ENCODE measurements at places on chromosomes 7 and 10. TPM values are rescaled to one million over a fixed set of nuclear protein-coding genes. Genes with fewer than 3 reads are reported as not detected.

GRCh38 chr10:78706256-78706655 lies 362.5 kb upstream of the ZMIZ1 start:
- no peak for DNase-seq

DNA sequence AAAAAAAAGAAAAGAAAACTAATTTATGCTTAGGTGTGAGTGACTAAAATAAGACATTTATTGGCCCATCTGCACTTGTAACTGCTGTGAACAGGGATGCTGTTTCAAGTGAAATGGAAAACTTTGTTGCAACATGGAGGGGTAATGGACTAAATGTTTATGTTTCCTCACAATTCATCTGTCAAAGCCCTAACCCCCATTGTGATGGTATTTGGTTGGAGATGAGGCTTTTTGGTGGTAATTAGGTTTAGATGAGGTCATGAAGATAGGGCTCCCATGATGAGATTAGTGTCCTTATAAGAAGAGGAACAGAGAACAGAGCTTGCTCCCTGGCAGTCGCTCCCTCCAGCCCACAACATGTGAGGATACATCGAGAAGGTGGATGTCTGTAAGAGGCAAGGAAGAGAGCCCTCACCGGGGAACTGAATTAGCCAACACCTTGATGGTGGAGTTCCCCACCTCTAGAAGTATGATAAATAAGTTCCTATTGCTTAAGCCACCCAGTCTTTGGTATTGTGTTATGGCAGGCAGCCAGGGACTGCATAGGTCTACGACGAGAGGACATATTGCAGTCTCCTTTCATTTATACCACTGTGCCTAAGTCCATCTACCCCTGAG lies 28.6 kb upstream of the VCL start:
- DNase-seq: no peak

RBM20 gene
- polyA plus RNA-seq: 3.7 TPM

DNA sequence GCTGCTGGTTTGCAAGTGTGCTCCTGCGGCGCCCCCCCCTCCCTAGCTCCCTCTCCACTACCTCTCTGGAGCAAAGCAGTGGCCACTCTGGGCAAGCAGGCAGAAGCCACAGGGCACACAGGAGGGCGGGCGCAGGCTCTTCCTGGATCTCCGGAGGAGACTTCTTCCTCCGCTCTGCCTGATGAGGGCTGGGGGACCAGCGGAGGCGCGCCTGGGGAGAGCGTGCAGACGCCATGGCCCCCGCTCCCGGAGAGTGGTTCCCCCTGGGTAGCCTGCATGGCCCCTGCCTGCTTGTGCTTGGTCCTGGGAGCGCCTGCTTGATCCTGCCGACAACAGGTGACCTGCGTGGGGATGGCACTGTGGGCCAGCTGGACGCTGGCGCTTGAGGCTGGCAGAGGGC lies 29.0 kb downstream of the ANKMY2 start:
- DNase-seq: no peak

- DNase-seq: no peak
Measured at GRCh38 chr7:123440101-123440548, 94.3 kb downstream of the IQUB start.

GRCh38 chr10:121330563-121330962 lies 267.7 kb downstream of the FGFR2 start:
- no peak for DNase-seq

GRCh38 chr7:142523821-142524460 lies 225.3 kb upstream of the PRSS1 start:
- no peak for DNase-seq

FZD1 gene
- polyA plus RNA-seq: 3.0 TPM

NPTX2 gene
- not detected for polyA plus RNA-seq

Measured in K562 (cell line).